CD8-positive, alpha-beta memory T cell (primary cell): ENCODE measurements at places on chromosomes 2 and 18. TPM values are rescaled to one million over a fixed set of nuclear protein-coding genes. Genes with fewer than 3 reads are reported as not detected.

Gene CAPN14
- 0.31 TPM for total RNA-seq

Gene REG1B
- not detected for total RNA-seq

Gene FBXO48
- total RNA-seq = 1.5 TPM

Gene APLF
- 4.0 TPM for total RNA-seq

Gene HMSD
- total RNA-seq = 11.4 TPM

Gene SERPINB12
- not detected for total RNA-seq

Gene ACTG2
- total RNA-seq = not detected

Gene SIX2
- 0.09 TPM for total RNA-seq

Gene SH2D6
- total RNA-seq = 1.4 TPM

Gene CELF4
- not detected for total RNA-seq

Gene STARD6
- total RNA-seq = 0.46 TPM

Gene RNU2-63P
- total RNA-seq = 35.8 TPM

Gene TXNL4A
- total RNA-seq = 202 TPM

Gene ERFE
- 0.24 TPM for total RNA-seq

Gene SERPINB13
- total RNA-seq = not detected

Gene KCNG3
- 0.07 TPM for total RNA-seq

Gene PLEK
- 21.3 TPM for total RNA-seq

Gene CDKL4
- total RNA-seq = 0.31 TPM

Gene RFX8
- total RNA-seq = not detected

Gene UGT1A8
- not detected for total RNA-seq

Gene DSG1
- total RNA-seq = not detected

Gene CNTNAP5
- total RNA-seq = not detected

Gene SOCS6
- total RNA-seq = 1.2 TPM

Gene SLC4A3
- total RNA-seq = 0.13 TPM

Gene GNAL
- total RNA-seq = 0.04 TPM

Gene PKP4
- total RNA-seq = 32.2 TPM

Gene MEP1B
- total RNA-seq = not detected

Gene ONECUT2
- not detected for total RNA-seq

Gene PROKR1
- 0.09 TPM for total RNA-seq

Gene SCTR
- total RNA-seq = not detected

Gene CNRIP1
- total RNA-seq = 0.11 TPM

Gene DPP10
- total RNA-seq = not detected

Gene LIPG
- total RNA-seq = not detected

Gene FOXD4L1
- total RNA-seq = 0.15 TPM
